Stimulated activated CD8-positive, alpha-beta memory T cell treated with anti-CD3 and anti-CD28 coated beads, Interleukin-7, amount 100 ng/mL, for 1 hour (primary cell): ENCODE measurements at places on chromosomes 12 and 14.

GRCh38 chr12:9096563-9097176 lies 19.0 kb downstream of the A2M start:
- DNase-seq: no peak

- DNase-seq: no peak
Measured at GRCh38 chr14:61145034-61145902, 135.9 kb downstream of the TMEM30B start.

DNA sequence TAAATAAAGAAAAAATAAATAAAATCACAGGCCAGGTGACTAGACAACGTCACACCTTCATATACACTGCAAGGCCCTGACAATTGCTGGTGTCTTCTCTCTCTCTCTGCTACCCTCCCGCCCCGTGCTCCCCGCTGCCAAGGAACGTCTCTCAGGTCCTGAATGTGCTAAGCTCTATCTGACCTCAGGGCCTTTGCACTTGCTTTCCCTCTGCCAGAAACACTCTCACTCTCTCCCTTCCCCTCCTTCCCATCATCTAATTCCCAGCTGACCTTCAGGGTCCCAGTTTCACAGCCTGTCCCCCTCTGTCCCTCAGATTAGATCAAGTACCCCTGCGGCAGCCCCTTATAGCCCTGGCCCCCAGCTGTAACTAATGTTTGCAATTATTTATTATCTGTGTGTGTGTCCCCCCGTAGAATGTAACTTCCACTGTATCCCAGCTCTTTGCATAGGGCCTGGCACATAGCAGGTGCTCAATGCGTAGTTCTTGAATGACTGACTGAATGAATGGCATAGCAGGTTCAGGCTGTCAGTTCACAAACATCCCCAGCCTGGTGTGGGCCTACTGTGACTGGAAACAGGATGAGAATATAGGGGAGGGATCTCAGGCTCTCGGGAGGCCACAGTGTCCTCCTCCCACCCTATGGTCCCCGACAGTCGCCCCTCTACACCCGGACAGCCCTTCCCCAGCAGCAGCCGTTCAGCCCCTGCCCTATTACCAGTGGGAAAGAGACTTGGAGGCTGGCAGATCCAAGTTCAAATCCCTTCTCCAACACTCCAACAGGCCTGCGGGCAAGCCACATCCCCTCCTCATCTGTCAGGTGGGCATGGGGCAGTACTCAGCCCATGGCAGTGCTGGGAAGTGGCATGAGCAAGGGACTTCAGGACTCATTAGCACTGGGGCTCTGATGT lies 6.6 kb downstream of the BEGAIN start:
- no peak for DNase-seq

- no peak for DNase-seq
Measured at GRCh38 chr14:101225157-101226152, 321.9 kb upstream of the RTL1 start.

GRCh38 chr12:22535038-22535437 lies 9.3 kb downstream of the C2CD5 start:
- no peak for DNase-seq
